RPMI7951 (cell line): ENCODE measurements at places on chromosomes 2 and 18. TPM values are rescaled to one million over a fixed set of nuclear protein-coding genes. Genes with fewer than 3 reads are reported as not detected.

Gene ACMSD
- not detected in 2 replicates for total RNA-seq

Gene FOSL2
- total RNA-seq = 44.5 and 44.8 TPM in 2 replicates

Gene OLA1
- total RNA-seq = 123 and 137 TPM in 2 replicates

Gene METTL5
- total RNA-seq = 124 and 133 TPM in 2 replicates

Gene TRAPPC12
- 53.6 and 60.6 TPM in 2 replicates for total RNA-seq

Gene TMEM247
- total RNA-seq = not detected in 2 replicates

Gene GNLY
- not detected in 2 replicates for total RNA-seq

Gene SLC9A4
- not detected in 2 replicates for total RNA-seq

Gene STAT1
- total RNA-seq = 86.4 and 101 TPM in 2 replicates

DNA sequence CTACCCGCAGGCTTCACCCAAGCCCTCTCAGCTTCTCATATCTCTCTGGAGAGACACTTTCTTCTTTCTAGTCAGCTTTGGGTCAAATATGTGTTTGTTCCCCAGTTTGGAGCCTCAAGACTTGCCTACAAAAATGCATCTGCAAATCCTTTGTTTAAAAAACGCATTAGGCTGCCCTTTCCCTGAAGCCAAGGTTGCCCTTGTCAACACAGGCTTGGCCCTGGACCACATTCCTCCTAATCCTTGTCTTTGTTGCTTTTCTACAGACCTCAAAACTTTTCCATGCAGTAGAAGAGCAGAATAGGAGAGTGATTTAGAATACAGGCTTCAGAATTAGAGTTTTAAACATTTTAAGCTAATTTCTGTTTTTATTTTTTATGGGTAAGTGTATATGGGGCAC lies 307.8 kb downstream of the NAPG start:
- no peak for DNase-seq

- DNase-seq = peak; percentile 92
Observed at GRCh38 chr2:109284826-109285225, 155.8 kb downstream of the SH3RF3 start.

GRCh38 chr2:242038166-242038927 lies 168.8 kb downstream of the RTP5 start:
- no peak for DNase-seq

- no peak for DNase-seq
Observed at GRCh38 chr2:120773186-120773800, 37.6 kb downstream of the GLI2 start.

DNA sequence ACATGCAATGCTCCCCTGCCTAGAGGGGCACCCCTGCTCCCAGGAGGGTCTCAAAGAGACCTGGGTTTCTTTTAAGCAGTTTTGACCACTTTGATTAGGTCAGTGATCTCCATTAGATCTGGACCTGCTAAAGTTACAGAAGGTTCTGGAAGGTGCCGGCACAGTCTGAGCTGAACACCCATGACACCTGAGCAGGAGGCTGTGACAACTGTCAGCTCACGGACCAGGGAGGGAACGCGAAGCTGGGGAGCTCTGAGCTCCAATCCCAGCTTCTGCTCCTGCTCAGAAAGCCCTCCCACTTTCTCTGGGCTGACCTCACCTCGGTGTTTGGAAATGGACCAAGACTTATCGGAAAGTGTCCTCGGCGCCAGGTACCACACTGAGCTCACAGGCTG lies 113.8 kb downstream of the NFATC1 start:
- DNase-seq = no peak

DNA sequence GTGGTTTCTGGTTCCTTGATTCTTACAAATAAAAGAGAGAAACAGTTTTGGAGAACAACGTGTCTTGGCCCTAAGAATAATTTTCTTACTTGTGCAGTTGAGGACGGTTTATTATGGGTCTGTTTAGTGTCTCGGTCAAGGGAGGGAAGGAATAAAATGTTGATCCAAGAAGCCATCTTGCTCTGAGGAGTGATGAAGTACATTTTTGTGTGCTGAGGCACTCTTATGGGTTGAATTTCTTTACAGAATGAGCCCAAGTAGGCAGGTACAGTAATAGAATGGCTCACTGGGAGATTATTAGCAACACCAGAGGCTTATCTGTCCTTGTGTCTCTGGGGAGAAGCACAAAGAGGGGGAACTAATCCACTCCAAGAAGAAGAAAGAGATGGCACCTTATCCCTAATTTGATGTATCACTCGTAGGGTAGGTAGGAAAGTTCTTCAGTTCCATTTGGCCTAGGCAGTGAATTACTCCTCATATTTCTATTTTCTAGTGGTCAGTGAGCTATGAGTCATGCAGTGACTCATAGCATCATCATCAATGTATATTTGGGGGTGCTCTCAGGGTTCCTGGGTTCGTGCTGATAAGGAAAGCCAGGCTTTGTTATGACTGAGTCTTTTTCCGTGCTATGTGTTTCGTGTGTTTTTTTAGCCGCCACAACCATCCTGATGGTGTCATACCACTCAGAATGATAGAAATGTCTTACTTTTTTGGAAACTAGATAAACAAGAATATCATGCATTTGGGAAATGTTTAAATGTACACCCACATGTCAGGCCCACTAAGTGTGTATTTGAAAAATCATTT lies 250.1 kb upstream of the CTAGE1 start:
- DNase-seq = peak; percentile 96

GRCh38 chr2:54387059-54387991 lies 68.8 kb upstream of the SPTBN1 start:
- peak; percentile 87 for DNase-seq

DNA sequence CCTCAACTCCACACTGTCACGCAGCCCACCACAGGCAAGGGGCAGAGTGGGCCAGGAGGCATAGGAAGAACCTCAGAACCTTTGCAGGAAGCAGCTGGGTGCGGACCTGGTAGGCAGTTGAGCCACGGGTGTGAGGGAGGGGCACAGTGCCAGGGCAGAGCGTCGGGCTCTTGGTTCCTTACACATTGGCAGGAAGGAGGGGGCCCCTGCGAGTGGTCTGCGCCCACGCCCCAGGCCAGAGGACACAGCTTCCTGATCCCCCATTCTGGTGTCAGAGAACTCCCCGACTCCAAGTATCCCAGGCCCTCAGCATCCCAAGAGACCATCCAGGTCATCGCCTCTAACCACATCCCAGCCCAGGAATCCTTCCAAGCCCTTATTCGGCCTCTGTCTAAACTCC lies 61.5 kb downstream of the TNS1 start:
- DNase-seq = no peak
